Mammary epithelial cell (primary cell): ENCODE measurements at places on chromosomes 12 and 14. TPM values are rescaled to one million over a fixed set of nuclear protein-coding genes. Genes with fewer than 3 reads are reported as not detected.

GRCh38 chr12:26379777-26380467 is 184.5 kb downstream of the SSPN start:
- DNase-seq, result no peak

- DNase-seq, result no peak
Measured at GRCh38 chr12:132364348-132364902, 35.0 kb upstream of the GALNT9 start.

GRCh38 chr12:132043216-132043615 is 93.5 kb downstream of the EP400 start:
- peak; percentile 27 for DNase-seq

Gene CCDC77
- 5.3 TPM for total RNA-seq

DNA sequence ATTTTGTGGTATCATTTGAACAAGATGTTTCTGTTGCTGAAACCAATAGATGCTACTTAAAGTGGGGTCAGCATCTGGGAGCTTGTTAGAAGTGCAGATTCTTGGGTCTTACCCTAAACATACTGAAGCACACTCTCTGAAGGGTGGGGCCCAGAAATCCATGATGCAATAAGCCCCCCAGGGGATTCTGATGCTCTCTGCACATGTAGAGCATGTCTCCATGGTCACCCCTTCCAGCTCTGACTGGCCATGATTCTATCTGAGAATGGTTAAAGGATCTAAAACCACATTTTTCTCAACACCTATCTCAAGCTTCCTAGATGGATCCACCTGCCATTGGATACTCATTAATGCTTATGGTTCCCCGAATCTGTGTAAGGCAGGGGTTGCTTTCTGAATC is 20.4 kb downstream of the JDP2 start:
- DNase-seq, result no peak

Gene INHBC
- total RNA-seq, result 0.14 TPM in 1 of 2 replicates, not detected in the other

Gene MSRB3
- 40.1 and 40.5 TPM in 2 replicates for total RNA-seq

DNA sequence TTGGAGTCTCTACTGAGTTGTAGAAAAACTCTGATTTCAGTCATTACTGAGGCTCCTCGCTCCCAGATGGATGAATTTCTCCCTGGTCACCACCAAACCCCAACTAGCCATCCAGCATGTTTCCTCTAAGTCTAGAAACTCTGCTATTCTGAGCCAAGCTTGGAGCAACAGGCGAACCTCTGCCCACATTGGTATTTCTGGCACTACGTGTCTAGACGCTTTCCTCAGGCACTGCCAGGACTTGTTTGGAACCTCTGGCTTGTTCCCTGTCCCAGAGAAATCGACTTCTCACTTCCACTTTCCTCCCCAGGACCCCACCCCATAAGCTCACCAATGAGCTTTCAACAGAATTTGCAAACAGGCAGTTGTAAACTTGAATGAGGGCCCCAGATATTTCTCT is 27.6 kb downstream of the WSCD2 start:
- peak; percentile 7 for DNase-seq

- DNase-seq, result no peak
Measured at GRCh38 chr12:113888435-113888834, 77.7 kb downstream of the RBM19 start.

- DNase-seq, result peak; percentile 65
Measured at GRCh38 chr12:22282283-22282682, 52.2 kb downstream of the ST8SIA1 start.

DNA sequence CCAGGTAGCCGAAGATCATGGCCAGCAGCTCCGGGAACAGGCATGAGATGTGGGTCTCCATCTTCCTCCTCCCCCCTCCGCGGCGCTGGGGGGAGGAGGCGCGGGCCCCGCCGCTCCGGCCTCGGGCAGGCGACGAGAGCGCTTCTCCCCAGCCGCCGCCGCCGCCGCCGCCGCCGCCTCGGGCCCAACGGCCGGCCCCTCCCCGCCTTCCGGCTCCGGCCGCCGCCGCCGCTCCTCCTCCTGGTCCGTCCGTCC is 448 bp downstream of the FBXL14 start:
- DNase-seq, result peak; percentile 66

GRCh38 chr12:57615637-57616036 is 4.4 kb downstream of the ARHGEF25 start:
- no peak for DNase-seq

DNA sequence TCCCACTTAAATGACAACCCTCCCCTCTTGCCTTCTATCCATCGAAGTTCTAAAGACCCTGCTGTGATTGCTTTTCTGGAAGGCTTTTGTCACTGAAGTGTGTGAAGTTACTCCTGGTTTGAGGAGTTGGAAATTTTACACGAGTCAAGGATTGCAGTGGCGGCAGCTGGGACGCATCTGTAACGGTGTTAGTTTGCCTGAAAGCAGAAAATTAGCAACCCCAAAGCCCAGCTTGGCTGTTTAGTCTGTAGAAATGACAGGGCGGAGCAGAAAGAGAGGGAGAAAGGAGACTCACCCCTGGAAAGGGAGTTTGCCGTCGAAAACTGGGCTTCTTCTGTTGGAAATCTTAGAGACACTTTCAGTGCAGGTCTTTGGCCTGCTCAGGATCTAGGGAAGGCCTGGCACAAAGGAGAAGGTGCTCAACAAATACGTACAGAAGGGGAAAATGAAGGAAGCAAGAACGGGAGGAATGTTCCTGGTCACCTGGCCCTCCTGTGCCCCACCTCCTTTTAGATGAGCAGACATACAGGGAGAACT is 931 bp upstream of the MYF5 start:
- DNase-seq, result no peak

Gene HSP90AA1
- total RNA-seq, result 310 TPM

DNA sequence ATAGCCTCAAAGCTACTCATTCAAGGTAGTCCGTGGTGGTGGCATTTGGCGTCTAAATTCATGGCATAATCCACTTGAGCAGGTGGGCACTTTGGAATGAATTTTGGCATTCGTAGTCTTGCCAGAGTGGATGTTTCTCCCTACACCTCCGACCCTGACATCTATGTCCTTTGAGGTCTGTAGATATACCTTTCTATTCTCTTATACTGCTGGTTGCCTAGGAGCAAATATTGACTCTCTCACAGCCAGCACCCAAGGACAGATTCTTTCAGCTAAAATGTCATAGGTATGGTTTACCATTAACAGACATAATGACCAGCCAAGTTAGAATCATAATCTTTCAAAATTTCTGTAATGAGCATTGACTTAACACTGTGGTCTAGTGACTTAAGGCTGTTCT is 47.4 kb upstream of the FLRT2 start:
- DNase-seq, result no peak

- no peak for DNase-seq
Measured at GRCh38 chr14:69631509-69631908, 20.1 kb downstream of the SUSD6 start.

- DNase-seq, result peak; percentile 26
Measured at GRCh38 chr14:103629503-103630121, 601 bp downstream of the KLC1 start.
